Stimulated activated CD4-positive, alpha-beta T cell treated with anti-CD3 and anti-CD28 coated beads, Interleukin-4, amount 100 ng/mL, for 24 hours (primary cell): ENCODE measurements at places on chromosomes 6 and 20.

DNA sequence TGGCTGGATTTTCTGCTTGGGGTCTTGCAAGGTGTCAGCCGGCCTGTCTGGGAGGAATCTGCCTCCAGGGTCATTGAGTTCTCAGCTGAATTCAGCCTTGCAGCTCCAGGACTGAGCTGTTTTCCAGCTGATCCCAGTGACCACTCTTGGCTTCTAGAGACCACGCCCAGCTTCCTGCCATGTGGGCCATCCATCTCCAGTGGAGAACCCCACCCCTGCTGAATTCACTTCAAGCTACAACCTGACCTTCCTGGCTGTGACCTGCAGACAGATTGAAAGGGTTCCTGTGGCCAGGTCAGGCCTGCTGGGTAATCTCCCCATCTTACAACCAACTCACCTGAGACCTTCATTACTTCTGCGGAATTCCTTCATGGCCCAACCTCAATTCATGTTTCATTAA is 26.5 kb upstream of the SYNDIG1 start:
- DNase-seq, result no peak

DNA sequence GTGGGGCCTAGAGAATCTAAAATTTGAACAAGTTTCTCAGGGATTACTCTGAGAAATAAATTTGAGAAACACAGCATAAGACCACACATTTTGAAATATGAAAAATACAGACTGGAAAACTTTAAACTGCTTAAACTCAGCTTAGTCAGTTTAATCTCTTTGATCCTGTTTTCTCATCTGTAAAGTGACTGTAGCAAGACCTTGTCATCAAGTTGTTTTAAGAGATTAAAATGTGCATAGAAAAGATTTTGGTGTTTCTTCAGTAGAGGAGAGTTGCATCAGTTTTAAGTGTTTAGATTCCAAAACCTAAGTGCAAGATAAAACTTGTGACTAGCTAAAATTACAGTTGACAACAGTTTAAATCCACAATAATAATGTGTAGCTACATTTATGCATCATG is 8.1 kb upstream of the BCKDHB start:
- no peak for DNase-seq

DNA sequence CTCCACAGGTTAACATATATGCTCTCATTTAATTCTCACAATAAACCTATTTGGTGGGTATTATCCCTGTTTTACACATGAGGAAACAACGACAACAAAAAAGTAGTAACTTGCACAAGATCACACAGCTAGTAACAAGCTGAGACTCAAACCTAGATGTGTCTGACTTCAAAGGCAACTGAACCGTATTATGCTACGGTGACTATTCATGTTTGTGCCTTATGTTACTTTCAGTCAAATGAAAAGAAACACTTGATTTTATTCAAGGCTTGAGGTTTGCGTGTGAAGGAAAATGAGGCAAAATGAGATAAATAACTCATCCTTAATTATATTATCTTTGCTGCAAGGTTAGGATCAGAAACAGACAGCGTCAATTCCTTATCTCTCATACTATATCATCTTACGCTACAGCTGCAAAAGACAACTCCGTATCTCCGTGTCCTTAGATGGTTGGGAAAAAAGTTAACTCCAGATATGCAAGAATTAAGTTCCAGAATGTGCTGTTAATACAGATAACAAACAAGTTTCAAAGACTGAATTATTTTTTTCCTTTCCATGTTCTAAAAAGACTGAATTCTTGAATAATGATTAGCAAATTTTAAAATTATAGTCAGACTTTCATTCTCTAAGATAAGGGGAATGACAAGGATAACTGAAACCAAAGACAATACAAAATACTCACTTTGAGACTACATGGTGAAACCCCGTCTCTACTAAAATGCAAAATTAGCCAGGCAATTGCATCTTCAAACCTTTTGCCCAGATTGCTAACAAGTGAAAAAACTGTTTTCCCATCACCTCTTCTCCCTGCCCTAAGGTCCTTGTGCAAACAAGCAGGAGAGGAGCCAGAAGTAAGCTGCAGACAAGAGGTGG is 27.8 kb downstream of the STAU1 start:
- DNase-seq, result no peak

- no peak for DNase-seq
Observed at GRCh38 chr6:32424589-32425300, 14.9 kb upstream of the HLA-DRA start.

DNA sequence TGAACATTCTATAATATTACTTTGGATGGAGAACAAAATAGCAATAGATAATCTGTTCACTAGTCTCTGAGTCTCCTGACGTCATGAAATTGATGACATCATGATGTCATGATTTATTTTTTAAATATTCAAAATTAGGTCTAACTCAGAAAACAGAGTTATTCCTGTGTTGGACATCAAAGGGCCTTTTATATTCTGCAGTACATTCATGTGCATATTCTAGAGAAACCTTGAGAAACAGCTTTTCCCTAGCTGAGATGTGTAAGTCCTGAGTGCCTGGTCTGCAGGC is 53.3 kb downstream of the MYB start:
- DNase-seq, result no peak

GRCh38 chr20:6864740-6865139 is 97.3 kb downstream of the BMP2 start:
- no peak for DNase-seq

DNA sequence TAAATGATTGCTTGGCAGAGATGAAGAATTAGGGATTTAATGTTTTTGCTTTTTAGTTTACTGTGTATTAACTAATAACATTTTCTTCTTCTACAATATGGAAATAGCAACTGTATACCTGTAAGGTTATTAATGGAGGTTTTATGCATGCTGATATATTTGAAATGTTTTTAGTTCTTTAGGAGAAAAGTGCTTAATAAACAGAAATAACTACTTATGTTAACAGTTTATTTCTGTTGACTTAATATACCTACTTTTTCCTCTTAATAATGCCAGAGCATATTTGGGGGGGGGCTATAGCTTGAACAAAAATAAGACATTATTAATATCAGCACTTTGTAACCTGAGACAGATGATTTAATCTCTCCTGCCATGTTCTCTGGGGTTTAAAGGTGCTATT is 33.6 kb downstream of the PLCB4 start:
- DNase-seq, result no peak

DNA sequence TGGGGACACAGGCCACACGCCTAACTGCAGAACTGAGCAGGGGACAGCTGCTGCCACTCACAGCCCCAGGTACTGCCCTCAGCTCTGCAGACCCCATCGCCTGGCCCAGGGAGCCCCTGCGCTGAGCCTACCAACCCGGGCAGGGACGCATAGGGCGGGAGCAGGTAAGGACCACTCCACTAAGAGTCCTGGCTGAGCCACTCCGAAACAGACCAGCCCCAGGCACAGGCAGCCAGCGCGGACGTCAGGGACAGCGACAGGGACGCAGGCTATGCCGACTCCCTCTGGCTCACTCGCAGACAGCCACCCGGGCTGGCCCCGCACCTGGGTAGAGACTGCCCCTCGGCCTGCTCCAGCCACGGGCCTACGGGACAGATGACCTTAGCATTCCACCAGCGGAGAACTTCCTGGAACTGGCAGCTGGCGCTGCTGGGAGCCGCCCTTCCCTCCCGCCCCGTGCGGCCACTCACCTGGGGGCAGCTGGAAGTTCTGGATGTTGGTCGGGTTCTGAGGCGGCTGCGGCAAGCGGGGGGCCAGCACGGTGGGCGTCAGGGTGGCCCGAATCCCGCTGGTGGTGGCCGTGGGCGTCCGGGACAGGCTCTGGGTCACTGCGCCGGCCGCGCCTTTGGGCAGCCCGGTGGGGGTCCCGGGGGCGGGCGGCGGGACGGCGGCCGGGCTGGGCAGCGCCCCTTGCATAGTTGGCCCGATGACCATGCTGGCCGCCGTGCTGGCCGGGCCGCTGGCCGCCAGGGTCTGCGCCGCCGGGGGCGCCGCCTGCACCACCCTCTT is 1.5 kb downstream of the TAF4 start:
- no peak for DNase-seq

DNA sequence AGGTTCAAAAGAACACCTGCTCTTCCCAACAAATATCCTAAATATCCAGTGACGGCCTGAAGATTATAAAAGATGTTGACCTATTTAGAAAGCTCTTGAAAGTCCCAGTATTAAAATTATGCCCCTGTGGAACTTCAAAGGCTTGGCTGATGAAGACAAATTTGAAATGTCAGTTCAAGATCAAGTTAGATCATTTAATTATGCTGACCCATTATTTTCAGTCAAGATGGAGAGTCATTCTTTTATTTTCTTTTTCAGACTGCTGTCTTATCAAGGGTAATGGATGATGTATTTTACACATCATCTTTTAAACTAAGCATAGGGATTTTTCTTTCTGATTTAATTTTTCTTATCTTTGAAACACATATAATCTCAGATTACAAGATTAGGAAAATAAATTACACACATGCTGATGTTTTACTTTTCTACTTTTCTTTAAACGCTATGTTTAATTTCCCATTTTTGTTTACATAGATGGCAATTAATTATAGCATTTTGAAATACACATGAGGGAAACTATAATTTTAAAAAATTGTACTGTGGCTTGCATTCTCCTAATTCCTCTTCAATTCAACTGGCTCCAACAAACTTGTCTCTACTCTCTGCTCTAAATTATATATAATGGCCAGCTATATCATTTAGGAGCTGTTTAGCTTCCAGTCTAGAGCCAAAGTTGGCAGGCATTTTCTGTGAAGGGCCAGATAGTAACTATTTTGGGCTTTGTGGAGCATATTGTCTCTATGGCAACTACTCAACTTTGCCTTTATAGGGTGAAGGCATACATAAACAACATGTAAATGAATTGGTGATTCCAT is 123.7 kb downstream of the RCAN2 start:
- no peak for DNase-seq
